Inflammatory macrophage (primary cell): ENCODE measurements at places on chromosomes 16 and 17.

DNA sequence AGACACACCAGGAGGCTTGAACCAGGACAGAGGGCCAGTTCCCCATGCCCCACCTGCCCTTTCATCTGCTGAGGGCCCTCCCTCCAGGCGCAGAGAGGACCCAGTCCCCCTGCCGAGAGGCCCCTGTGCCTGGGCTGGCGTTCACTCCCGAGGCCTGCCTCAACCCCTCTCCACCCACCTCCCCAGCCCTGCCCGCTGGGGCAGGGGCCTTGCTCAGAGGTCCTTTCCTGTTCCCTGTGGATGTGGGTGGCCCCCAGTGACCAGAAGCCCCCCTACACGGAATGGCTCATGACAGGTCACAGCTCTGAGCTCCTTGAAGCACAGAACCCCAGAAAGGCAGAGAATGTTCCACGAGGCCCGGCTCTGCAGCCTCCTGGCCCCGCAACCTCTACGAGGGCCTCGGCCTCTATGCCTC lies 6.7 kb downstream of the TMC6 start:
- no peak for DNase-seq

DNA sequence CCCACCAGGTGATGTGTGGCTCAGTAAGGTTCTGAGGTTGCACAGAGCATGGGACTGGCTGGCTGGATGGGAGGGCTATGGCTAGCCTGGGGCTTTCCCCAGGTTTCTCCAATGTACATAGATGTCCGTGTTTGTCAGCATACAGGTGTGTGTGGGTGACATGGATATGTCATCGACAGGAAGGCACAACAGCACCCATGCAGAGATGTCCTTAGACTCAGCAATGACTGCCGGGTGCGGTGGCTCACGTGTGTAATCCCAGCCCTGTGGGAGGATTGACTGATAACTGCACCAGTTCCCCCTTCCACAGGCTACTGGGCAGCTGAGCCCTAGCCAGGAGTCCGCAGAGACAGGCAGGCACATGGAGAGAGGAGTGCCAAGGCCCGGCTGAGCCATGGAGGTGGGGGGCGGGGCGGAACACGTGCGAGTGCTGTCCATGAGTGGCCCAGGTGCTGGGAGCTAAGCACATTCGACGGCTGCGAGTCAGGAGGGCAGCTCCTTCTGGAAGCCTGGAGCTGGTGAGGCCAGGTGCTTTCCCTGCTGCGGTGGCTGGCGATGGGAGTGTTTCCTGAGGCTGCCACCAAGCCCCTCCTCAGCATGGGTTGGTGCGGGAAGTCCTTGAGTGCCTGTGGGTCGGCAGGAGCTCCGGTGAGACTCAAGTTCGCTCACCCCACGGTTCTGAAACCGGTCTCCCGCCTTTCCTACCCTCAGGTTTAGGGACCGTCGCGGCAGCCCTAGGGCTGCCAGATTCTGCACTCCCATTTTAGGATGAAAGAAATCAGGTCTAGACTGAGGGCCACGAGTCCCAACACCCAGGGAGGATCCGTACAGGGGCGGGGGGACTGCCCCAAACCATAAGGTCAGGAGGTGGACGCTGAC lies 858 bp upstream of the ASPSCR1 start:
- peak; percentile 38 for DNase-seq

DNA sequence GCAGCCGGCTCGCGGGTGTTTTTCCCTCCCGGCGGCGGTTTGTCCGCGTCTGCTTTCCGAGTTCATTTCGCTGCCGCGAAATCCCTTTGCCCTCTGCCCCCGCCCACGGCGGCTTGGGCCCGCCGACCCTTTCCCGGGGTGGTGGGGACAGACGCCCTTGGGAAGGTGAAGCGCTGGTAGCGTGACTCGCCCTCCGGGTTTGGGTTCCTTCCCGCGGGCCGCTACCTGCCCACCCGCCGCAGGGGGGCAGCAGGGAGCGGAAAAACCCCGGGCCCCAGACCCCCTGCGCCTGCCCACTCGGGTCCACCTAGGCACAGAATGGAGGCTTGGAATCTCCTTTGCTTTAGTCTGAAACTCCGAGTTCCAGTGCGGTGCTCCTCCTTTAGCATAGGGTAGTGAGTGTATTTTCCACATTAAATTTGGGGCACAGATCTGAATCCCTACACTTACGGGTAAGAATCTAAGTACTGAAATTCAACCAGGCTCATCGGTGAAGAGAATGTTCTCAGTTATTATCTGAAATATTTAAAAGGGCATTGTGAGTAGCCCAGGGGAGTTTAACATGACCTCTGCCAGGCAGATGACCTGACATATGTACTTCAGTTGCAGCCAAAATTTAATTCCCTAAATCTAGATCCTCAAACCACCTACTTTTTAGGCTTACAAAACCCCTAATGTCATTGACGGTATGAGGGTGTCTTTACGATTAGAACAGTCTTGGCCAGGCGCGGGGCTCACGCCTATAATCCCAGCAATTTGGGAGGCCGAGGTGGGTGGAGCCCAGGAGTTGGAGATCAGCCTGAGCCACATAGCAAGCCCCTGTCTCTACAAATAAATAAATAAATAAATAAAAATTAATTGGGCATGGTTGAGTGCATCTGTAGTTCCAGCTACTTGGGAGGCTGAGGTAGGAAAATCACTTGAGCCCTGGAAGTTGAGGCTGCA lies 1.0 kb downstream of the NME2 start:
- DNase-seq = peak; percentile 42

- DNase-seq = peak; percentile 56
Observed at GRCh38 chr17:45371414-45372324, 54.8 kb upstream of the MAP3K14 start.

DNA sequence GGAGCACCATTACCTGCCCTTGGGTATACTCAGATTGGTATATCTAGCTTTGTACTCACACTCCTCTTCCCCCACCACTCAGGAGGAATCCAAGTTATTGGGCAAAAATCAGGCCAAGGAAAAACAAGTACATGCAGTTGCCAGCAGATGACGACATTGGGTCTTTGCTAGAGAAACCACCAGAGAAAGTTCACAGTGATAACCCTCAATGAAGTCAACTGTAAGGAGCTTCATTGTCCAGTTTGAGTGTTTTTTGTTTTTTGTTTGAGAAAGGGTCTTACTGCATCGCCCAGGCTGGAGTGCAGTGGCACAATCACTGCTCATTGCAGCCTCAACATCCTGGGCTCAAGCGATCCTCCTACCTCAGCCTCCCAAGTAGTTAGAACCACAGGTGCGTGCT lies 34.6 kb upstream of the TOX3 start:
- no peak for DNase-seq

GRCh38 chr16:11655655-11656054 lies 12.6 kb upstream of the SNN start:
- no peak for DNase-seq

GRCh38 chr16:87322833-87323726 lies 5.9 kb upstream of the C16orf95 start:
- no peak for DNase-seq

- DNase-seq = no peak
Observed at GRCh38 chr16:23365602-23366240, 63.6 kb downstream of the SCNN1B start.

GRCh38 chr17:64232466-64233262 lies 30.4 kb downstream of the TEX2 start:
- no peak for DNase-seq

DNA sequence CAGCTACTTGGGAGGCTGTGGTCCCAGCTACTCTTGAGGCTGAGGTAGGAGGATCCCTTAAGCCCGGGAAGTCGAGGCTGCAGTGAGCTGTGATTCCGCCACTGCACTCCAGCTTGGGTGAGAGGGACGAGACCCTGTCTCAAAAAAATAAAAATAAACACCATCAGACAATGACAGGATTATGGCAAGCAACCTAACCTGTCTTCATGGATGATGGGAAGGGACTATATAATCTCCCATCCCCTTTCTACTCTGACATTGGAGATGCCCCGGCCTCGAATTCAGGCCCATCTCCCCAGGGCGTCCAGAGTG lies 893 bp downstream of the TRIM25 start:
- no peak for DNase-seq

GRCh38 chr16:27795992-27796614 lies 246.2 kb downstream of the KATNIP start:
- DNase-seq = peak; percentile 71

- no peak for DNase-seq
Observed at GRCh38 chr16:2337431-2338296, 2.9 kb downstream of the ABCA3 start.

GRCh38 chr17:17681744-17682292 lies 560 bp downstream of the RAI1 start:
- no peak for DNase-seq

DNA sequence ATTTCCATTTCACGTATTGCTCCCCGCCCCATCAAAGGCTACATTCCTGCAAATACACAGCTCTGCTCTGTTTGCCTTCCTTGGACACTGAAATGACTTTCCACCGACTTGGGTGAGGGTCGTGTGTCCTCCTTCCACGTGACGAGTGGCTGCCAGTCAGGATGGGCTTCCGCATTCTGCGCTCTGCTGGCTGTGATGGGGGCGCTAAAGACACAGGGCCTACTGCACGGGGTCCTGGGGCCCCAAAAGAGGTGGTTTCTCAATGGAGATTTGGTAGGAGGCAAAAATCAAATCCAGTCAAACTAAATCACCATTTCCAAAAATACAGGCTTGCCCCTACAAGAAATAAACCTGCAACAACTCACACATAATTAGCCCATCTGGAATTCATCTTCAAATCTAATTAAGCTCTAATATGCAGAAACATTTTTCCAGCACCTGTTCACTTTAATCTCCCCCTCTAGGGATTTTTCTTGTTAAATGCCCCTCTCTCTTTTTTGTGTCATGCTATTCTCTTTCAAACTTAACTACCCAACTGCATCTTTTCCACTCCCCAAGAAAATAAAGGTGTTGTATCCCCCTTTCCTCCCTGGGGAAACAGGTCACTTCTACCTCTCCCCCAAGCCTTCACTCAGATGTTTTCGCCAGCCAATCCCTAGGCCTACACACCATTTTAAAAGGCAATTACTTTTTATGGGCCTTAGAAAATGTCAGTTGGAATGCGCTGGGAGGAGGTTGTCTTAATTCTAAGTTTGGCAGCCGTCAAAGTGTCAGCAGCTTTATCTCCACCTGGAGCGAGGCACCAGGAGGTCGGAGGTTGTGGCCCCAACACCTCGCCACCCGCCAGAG lies 21.9 kb upstream of the FAAP100 start:
- DNase-seq = no peak

DNA sequence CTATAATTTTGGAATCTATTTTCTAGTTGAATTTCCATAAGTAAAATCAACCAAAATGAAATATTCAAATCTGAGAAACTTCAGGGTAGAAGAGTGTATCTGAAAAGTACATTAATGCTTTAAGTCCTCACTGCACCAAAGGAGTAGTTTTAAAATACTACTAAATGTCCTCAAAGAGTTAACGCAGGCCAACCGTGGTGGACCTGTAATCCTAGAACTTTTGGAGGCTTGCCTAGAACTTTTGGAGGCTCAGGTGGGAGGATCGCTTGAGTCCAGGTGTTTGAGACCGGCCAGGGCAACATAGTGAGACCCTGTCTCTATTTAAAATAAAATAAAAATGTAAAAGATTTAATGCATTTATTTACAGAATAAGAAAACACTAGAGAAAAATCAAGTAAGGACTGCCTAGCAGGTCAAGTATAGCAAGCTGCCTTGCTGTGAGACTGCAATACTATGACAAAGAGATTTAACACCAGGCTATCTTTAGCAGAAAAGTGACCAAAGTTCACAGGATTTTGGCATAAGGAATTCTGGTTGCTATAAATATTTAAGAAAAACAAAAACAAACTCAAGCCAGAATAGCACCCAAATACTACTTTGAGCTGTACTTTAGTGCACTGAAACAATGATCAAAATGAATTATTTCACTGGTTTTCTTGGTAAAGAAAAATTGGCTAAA lies 41.0 kb downstream of the CHCT1 start:
- DNase-seq = no peak

DNA sequence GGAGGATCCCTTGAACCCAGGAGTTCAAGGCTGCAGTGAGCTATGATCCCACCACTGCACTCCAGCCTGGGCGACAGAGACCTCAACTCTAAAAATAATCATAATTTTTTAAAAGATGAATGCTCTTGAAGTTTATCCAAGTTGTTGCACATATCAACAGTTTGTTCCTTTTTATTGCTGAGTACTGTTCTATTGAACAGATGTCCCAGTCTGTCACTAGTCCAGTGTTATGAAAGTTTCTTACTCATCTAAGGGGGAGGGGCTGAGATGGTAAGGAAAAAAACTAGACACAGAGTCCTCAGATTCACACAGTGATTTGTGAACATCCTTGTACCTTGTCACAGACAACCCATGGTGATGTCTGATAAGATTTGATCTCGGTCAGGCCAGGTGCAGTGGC lies 3.9 kb downstream of the ACAP1 start:
- DNase-seq = peak; percentile 15

- DNase-seq = no peak
Observed at GRCh38 chr16:84443166-84443802, 61.2 kb downstream of the MEAK7 start.

GRCh38 chr17:62130739-62131138 lies 65.7 kb upstream of the MED13 start:
- no peak for DNase-seq

DNA sequence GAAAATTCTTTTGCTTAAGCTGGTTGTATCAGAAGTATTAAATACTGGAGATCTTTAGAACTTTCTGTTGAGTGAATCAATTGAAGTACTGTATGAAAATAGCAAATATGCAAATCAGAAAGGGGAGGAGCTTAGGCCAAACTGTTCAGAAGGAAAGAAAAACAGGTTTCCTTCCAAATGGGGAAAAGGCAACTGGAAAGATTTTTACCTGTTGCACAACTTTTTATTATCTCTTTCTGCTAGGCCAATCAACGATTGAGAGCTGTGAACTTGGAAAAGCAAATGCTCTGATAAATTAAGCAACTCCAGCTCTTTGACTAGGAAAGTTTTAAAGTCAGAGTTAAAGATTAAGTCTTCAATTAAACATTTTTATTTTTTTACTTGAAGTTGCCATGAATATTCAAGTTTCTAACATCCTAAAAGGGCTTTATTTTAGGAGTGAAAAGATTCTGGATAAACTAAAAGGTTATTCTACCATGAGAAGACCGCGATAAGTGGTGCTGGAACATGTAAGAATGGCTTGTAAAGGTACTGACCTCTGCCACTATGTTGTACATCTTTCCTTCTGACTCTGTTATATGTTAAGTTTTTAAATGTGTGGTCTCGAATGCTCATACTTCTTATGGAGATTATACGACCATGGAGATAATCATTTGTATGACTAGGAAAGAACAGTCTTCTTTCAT lies 16.5 kb downstream of the DCUN1D3 start:
- DNase-seq = no peak

DNA sequence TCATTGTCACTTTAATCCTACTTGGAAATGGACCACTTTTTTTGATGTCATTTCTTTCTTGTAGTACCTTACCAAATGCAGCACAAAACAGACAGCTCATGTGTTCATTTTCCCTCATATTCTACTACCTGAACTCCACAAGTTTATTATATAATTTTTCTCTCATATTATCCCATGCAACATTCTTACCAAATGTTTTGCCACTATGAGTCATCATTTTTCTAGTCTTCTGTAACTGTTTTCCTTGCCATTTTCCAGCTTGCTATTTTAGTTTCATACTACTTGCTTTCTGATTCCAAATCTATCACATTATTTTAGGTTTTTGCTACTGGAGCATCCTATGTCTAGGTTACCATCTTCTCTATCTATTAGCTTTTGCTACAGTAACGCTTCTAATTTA lies 332.7 kb downstream of the ZFHX3 start:
- DNase-seq = no peak
